ENCODE measurements at places on chromosomes 4 and X. TPM values are rescaled to one million over a fixed set of nuclear protein-coding genes. Genes with fewer than 3 reads are reported as not detected.

RADX gene
- 9.9 TPM for total RNA-seq

SSX1 gene
- total RNA-seq: not detected

GAGE12F gene
- total RNA-seq: not detected

ANKRD37 gene
- total RNA-seq: 1.4 TPM

PAGE2 gene
- total RNA-seq: not detected

SERTM2 gene
- total RNA-seq: 0.72 TPM

PITX2 gene
- total RNA-seq: 5.3 TPM

PDCL2 gene
- total RNA-seq: not detected

DNA sequence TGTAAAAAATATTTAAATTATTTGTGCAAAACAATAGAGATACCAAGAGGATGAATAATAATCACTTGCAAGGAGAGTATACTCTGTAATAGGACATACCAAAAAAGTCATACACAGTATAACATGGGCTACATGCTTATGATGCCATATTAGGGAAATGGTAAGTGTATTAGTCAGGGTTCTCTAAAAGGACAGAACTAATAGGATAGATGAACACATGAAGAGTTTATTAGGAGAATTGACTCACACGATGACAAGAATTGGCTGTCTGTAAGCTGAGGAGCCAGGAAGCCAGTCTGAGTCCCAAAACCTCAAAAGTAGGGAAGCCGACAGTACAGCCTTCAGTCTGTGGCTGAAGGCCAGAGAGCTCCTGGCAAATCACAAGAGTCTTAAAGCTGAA, 151.2 kb downstream of the DTHD1 start:
- no peak for DNase-seq

DNA sequence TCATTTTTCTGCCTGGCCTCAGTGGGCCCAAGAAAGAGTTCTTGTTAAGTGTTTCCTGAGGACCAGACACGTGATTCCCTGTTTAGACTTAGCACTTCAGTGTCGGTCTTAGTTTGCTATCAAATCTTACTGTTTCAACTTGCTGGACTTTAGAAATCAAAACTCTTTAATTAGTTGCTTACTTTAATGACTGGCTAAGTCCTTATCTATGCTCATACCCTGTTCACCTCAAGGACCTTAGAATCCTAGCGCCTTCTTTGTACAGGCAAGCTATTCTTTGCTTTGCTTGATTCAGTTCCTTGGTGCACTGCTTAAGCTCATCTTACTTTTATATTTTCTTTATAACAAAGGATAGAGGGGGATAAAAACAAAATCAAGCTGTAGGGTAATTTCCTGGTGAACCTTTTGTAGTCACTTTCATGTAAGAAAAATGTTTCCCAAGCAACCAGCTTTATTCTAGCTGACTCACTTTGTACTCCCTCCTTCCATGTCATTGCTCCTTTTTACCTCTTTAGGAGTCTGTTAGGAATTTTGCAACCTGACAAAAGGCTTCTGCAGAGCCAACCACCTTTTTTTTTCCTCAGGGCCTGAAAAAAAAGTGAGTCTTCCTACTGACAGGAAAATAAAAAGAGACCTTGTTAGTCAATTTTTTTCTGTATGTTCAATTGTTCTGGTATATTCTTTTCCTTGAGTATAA, 14.7 kb downstream of the WDR44 start:
- no peak for DNase-seq

DNA sequence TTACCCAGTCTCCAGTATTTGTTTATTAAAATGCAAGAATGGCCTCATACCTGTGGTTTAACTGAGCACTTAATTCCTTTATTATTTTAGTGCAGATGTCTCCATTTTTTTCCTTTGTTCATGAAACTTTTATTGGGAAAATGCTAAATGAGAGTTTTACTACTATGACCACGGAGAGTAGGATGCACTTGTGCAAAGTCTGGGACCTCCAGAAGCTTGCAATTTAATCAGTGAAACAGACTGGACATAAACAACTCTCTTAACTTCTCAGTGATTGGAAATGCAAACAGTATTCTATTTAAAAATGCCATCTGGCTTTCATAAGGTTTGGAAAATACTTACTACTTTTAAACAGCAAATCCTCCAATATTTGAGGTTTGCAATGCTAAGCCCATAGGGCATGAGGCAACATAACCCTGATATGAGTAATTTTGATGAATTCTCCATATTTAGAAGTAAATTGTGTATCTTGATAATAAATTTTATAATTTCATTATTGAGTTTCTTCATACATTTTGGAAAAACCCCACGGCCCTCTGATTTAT, 718.7 kb upstream of the MAGEB2 start:
- DNase-seq: no peak

DNA sequence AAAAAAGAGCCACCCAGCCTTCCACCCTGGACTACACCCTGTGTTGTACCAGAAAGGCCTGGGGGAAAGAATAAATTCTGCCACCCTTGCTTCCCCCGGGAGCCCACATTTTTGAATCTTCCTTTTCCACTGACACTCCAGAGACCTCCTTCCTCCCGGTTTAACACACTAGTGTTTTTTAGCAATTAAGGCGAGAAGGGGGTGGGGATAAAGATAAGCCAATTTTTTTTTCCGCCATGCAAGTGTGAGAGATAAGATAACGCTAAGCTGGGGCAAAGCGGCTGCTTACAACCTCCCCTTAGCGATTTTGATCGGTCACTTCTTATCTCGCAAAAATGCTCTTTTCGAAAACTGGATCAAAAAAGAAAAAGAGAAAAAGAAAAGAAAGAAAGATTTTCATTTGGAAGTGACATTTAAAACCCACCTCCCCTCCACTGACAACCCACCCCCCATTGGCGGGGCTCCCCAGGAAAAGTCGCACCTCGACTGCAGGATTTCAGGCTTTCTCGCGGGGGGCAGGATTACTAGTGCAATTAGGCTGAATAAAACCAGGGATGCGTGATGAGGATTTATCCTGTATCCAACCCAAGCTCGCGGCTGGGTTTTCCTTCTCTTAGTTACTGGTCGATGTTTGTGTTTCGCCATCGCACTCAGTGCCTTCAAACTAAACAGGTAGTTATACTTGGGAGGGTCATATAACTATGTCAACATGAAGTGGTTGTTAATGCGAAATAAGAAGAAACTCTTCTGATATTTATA, 6.0 kb upstream of the BCOR start:
- DNase-seq: no peak

DNA sequence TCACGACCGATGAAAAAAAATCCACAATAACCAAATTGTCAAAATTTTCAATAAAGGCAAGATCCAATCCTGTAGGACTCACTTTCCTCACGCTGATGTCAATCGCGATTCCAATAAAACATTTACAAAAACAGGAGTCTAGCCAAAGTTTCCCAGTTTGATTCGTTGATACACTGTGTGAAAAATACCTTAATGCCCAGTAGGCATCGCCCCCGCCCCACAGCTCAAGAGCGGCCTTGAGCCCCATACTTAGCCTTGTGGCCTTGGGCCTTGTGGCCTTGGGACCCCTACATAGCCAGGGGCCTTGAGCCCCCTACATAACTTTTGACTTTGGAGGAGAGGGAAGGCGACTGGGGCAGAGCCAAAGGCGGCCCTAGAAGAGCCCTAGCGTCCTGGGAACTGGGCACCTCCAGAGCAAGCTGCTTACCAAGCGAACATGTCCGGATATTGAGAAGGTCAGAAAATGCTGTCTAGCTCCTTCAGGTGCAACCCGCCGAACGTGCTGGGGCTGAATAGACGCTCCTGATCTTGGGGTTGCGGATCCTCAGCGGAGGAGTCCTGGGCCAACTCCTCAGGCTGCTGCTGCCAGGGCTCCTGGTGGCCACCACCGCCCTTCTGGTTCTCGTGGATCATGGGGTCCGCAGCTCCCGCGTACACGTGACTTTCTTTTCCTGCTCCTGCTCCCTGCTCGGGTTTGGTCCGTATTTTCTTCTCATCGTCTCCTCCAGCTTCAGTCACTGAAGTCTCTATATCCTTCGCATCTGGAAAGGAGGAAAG, 62.9 kb downstream of the RHOXF2B start:
- no peak for DNase-seq

- no peak for DNase-seq
These were observed 131.6 kb downstream of the PDS5A start for GRCh38 chr4:39846120-39846519.

GRCh38 chrX:71111141-71111843, at the start of gene IL2RG:
Gene IL2RG, minus strand, starts transcription at chrX:71111577. Its CDS starts 38 bp downstream, at chrX:71111539.
- no peak for DNase-seq

GRCh38 chr4:75598390-75598789, 31.9 kb downstream of the CDKL2 start:
- DNase-seq: no peak

GRCh38 chrX:75155447-75155826, 646 bp downstream of the ABCB7 start:
- DNase-seq: no peak

DNA sequence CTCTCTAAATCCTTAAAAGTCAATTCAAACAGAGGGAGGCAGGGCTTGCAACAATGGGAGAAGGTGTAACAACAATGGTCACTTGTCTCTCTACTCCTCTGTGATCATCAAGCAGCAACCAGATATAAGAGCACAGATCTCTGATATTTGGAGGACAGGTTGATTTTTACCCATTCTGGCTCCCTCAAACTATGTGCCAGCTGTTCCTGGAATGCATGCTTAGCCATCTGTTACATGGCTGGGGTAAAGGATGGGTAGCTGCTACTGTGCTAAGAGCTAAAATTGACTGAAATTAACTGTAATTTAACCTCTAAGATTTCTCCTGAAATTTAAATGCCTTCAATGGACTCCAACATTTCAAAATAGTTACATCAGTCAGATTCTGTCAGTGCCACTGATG, 1459.9 kb downstream of the PCDH7 start:
- no peak for DNase-seq

GRCh38 chr4:37802068-37802666, 24.3 kb upstream of the PGM2 start:
- DNase-seq: peak; percentile 25

DNA sequence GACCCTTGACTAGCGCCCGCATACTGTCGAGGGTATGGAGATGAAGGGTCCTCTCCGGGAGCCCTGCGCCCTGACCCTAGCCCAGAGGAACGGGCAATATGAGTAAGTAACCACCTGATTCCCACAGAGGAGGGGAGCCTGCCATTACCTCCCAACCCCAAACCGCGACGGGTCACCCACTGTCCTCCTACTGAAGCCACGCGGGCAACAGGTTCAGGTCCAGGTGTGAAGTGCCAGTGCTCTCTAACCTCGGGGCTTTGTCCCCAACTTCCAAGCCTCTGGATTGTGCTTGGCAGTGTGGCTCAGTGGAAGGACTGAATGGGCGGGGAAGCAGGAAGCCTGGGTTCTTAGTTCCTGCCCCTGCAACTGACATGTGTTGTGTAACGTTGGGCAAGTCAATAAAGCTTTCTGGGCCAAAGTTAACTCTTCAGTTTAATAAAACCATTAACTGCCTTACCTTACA, 694 bp downstream of the OCRL start:
- no peak for DNase-seq

- no peak for DNase-seq
These were observed 66.3 kb downstream of the CLDN34 start for GRCh38 chrX:10033375-10034007.

DNA sequence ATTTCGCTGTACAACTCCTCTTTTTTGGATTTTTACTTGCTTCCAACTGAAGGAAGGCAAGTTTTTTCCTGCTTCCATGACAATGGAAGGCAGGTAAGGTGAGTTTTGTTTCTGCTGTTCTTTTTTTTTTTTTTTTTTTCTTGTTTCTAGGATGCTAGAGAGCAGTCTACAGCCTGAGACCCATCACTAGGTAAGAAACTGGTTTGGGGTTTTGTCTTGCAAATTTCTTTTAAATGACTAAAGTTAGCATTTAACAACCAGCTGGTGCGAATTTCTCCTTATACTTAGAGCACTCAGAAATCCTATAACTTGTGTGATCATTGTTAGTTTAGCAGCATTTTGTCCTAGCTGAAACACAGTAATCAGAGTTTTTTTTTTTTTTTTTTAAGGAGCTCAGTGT, 378.4 kb upstream of the CNKSR2 start:
- no peak for DNase-seq

GRCh38 chr4:104044369-104044768, 324.6 kb upstream of the TACR3 start:
- DNase-seq: no peak

- DNase-seq: no peak
These were observed 20.9 kb upstream of the IQCM start for GRCh38 chr4:149836546-149836945.

- DNase-seq: no peak
These were observed 6.4 kb downstream of the SGMS2 start for GRCh38 chr4:107831140-107831539.

DNA sequence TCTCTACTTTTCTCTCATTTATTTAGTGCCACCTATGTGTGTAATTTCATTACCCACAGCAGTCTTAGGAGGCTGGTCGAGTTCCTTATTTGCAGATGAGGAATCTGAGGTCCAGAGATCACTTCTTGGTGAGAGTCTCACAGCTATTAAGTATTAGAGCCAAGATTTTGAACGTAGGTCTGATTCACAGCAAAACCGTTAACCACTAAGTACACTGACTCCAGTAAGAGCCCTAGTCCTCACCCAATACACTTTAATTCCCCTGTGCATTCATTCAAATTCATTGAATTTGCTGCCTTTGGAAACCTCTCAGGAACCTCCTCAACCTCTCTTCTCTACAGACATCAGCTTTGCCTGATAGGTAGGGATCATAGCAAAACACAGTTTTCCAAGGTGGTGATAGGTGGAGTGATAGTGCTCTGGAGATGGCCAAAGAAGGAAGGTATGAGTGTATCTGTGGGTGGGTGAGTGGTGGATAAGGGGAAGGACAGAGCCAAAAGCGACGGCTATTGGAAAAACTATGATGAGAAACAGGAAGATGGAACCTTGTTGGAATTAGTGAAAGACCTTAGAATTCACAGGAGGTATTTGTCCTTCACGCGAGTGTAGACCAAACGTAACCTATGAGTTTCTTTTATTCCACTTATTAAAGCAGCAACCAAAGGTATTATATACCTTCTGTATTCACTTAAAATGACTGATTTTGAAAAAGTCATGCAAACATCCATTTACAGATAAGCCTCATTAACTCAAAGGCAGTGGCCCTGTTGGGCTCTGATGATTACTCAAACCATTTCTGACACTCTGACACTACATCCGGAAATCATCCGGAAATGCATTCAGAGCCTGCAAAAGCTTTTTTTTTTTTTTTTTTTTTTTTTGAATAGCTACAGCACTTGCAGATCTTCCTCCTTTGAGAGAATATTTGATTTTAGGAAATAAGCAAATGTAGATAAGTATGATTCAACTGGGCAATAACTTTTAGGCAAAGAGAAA, 6.3 kb downstream of the FMR1 start:
- DNase-seq: no peak

- DNase-seq: no peak
These were observed 313.0 kb downstream of the AFF2 start for GRCh38 chrX:148813422-148813821.

GRCh38 chr4:86818841-86819240, 30.3 kb downstream of the SLC10A6 start:
- DNase-seq: no peak

DNA sequence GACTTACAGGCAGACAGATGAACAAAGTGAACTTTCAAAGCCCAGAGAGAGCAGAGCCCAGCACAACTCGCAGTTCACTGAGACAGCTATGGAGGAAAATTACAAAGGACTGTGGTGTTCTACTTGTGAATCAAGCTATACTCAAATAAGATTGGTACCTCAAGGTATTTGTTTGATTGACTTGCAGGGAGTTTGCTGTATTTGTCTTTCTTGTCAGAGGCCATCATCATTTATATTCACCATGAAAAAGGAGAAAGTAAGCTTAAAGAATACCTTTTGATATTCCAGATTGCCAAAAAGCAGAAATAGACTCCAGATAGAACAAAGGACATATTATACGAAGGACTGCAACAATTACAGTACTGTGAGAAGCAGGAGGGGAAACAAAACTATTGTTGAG, 1047.9 kb downstream of the RPA4 start:
- no peak for DNase-seq
